Esophagus squamous epithelium (tissue), 5 donors: ENCODE measurements at places on chromosomes 4 and X.

- DNase-seq = no peak
These were observed 198.7 kb downstream of the QDPR start for GRCh38 chr4:17313194-17313593.

GRCh38 chrX:79477691-79478090 lies 110.6 kb upstream of the ITM2A start:
- DNase-seq = no peak

- no peak for DNase-seq
These were observed 103.7 kb downstream of the SORCS2 start for GRCh38 chr4:7295911-7296660.

DNA sequence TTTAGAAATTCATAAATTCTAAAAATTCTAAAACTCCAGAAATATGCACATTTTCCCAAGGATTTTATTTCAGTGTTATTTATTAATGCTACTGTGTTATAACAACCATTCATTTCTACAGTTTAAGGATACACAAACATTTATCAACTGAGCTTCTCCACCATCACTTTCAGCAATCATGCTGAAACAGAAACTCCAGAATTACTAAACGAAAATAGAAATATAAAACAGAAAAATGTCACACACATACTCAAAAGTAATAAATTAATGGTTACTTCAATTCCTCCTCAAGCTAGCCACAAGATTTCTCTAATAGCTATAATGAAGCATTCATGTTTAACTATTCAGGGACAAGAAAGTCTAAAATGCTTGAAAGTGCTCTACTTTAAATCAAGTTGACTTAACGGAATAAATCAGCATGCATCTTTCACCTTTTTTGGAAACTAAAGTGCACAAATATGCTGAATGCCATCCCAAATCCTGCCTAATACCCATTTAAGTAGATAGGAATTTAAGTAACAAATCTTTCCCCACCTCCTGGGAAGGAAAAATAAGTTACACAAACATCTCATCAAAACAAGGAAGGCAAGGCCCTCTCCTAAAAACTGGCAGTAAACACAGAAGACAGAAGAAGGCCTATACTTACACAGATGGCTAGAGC lies 563 bp downstream of the FAM13A start:
- DNase-seq = no peak

GRCh38 chr4:108828620-108829019 lies 65.8 kb upstream of the ETNPPL start:
- DNase-seq = no peak

GRCh38 chr4:110224142-110224541 lies 25.7 kb upstream of the ELOVL6 start:
- no peak for DNase-seq

DNA sequence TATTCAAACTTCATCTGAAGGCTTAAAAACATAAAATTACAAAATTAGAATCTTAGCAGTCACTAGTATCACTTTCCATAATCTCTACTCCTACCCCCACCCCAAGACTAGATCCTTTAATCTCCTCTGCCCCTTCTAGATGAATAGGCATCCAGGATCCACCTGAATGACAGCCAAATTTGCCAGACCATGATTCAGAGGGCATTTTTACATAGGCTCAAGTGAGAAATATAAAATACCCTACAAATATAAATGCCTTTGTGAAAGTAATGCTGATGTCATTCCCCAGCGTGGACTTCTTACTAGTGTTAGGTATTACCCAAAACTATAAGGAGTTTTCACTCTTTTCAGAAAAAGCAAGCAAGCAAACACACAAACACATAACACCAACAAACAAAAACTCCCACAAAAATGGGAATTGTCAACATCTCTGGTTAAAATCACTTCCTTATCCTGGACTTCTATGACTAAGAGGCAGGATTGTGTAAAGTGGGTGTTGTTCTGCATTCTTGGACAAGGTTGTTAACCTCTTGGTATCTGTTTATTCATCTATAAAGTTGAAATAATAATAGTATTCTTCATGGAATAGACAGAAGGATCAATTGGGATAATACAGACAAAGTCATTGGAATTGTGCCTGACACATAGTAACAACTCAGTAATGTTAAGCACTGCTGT lies 51.3 kb upstream of the TMPRSS11F start:
- DNase-seq = no peak

DNA sequence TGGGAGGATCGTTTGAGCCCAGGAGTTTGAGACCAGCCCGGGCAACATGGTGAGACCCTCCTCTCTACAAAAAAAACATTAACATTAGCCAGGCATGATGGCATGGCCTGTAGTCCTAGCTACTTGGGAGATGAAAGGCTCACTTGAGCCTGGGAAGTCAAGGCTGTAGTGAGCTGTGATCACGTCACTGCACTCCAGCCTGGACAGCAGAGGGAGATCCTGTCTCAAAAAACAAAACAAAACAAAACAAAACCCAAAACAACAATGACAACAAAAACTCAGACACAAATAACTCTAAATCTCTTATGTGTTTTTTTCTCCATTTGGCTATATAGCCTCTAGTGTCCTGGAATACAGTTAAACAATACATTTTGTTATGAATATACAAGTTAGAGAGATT lies 127.3 kb upstream of the STK26 start:
- DNase-seq = no peak

DNA sequence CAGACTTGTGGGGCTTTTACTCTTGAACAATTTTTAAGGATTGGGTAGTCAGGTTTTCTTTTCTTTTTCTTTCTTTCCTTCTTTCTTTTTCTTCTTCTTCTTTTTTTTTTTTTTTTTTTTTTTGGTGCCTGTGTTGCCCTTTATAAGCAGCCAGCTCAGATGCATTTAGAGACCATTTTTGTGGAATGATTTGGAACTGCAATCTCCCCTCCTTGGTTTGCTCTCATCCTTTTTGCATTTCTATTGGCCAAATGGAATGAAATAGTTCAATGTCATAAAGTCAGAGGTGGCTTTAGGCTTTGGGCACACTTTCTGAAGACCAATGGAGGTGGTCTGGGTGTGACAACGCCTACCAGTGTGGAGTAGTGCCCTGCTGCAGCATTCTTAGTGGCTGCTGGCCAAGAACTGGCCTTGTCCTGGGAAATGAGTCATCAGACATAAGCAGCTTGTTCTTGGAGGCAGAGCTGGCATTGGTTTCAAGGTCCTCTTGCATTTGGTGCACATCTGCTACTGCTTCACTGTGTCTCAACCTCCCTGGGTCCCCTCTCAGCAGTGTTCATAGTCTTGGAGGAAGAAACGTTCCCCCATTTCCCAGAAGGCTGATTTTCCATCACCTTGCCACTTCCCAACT lies 84.5 kb downstream of the CT47B1 start:
- DNase-seq = no peak

GRCh38 chr4:84481860-84482245 lies 17.2 kb downstream of the NKX6-1 start:
- no peak for DNase-seq
